Stromal cell of bone marrow (primary cell): ENCODE measurements at places on chromosomes 4 and X.

DNA sequence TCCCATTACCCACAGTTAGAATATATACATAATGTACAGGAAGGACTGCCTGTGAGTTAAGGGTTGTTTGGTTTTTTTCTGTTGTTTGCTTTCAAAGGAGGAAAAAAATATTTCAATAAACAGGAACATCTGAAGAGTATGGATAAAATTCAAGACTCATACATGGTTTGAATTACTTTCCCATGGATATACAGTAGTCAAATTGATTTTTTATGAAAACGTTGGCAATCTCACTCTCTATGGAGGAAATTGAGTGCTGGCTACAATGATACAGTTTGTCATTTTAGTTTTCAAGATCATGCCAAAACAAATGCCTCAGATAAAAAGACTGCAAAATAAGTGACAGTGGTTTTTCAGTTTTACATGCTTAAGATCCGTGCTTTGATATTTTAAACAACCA lies 116.6 kb downstream of the SH3RF1 start:
- DNase-seq: no peak

DNA sequence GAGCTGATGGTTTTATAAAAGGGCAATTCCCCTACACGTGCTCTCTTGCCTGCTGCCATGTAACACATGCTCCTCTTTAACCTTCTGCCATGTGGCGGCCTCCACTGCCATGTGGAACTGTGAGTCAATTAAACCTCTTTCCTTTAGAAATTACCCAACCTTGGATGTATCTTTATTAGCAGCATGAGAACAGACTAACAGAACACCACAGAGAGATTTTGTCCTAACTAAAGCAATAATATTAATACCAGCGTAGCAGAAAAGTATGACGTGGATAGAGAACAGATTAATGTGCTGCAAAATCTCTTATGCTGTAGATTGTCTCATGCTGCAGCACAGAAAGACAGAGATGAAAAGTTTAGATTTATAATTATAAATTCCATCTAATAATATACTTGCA lies 23.1 kb downstream of the AIMP1 start:
- no peak for DNase-seq

DNA sequence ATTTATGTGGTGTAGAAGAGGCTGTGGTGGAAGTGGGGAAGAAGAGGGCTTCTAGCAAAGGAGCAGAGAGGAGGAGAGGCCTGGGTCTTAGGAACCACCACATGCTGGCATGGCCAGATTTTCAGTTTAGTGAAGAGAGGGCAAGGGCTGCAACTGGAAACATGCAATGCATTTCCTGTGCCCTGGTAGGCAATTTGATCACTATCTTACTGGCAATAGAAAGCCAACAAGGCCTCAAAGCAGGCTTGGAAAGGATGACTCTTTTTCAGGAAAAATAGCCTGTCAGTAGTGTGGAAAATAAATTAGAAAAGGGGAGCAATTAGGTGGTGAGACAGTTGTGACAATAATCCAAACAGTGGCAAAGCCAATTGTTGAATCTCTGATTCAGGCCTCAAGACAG lies 501.9 kb upstream of the ZFP42 start:
- DNase-seq: no peak

- no peak for DNase-seq
Observed at GRCh38 chrX:19811807-19812604, 75.4 kb downstream of the SH3KBP1 start.

- DNase-seq: no peak
Observed at GRCh38 chr4:179755322-179755721, 2313.1 kb upstream of the AGA start.

- peak; percentile 9 for DNase-seq
Observed at GRCh38 chrX:149903889-149904748, 23.1 kb downstream of the MAGEA8 start.

GRCh38 chrX:150889131-150889530 lies 9.3 kb downstream of the CD99L2 start:
- no peak for DNase-seq

DNA sequence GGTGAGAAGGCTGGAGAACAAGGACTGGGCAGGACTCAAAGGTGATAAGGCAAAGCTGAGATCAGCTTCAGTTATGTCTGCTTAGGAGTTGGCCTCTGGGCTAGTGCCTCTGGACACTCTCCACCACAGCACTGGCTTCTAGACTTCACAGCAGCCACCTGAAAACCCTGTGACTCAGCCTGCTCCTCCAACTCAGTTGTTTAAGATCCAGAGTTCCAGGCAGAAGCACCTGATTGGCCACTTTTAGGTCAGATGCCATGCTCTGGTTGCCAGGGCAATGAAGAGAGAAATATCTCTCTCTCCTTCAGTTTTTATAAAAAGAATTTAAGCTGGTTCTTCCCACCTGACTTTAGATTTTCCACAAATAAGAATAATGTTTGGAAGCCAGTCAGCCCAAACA lies 47.9 kb upstream of the BLTP1 start:
- no peak for DNase-seq

- DNase-seq: no peak
Observed at GRCh38 chr4:22877486-22878052, 184.8 kb downstream of the GBA3 start.

DNA sequence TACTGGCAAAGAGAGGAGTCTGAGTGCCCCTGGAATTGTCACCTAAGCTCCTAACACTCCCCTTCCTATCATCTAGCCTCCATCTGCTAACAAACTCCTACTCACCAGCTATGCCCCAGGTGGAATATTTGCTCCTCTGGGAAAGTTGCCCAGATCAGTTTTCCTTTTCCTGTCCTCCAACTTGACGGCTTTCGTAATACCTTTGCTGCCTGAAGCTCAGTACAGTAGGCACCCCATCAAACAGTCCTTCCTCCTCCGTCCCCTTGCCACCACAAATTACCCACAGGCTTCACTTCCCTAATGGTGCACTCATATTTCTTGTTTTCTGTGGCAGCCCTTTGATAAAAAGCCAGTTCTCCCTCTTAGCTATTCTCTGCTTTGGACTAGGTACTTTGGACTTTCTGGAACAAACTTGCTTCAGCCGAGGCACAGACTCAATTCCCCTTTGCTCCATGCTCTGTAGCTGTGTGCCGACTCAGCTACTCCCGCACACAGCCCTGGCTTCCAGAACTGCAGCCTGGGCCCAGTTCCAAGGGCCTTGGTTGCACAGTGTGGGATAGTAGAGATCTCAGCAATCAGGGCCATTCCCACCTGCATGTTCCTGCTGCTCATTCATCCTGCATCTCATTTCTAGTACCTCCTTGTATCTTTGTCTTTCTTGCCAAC lies 605.1 kb downstream of the BCOR start:
- no peak for DNase-seq

GRCh38 chrX:130118441-130119311 lies 8.4 kb upstream of the ELF4 start:
- DNase-seq: no peak

- DNase-seq: peak; percentile 56
Observed at GRCh38 chrX:12390301-12390700, 252.0 kb downstream of the FRMPD4 start.

GRCh38 chr4:51842167-51842553 lies 793 bp upstream of the DCUN1D4 start:
- DNase-seq: no peak

GRCh38 chrX:84467898-84468297 lies 34.4 kb downstream of the HDX start:
- no peak for DNase-seq

GRCh38 chrX:11151799-11152559 lies 40.8 kb downstream of the HCCS start:
- no peak for DNase-seq

GRCh38 chr4:44679060-44679459 lies 840 bp downstream of the GUF1 start:
- no peak for DNase-seq

DNA sequence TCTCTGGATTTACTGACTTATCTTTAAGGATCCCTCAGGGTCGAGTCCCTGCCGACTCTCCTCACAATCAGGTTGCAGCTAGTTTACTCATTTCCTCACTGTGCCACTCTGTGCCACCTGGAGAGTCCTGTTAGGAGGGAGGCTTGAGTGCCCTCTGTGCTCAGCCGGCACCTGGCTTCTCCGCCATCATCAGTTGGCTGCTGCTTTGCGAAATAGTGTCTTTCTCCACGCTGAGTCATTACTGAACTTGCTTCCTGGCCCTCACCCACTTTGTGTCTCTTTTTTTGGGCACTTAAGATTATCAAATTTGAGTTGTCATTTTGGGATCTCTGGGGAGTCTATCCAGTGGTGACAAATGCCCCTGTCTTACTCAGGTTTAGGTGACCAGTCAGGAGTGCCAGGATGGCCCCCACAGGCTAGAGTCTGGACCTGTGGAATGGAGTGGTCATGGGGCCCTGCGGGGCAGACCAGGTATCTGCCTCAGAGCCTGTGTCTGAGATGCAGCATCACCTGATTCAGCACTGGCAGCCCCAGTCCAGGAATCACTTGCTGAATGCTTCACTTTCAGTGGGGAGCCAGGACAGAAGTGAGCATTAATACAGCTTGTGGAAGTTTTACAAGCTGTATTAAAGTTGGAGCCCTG lies 37.7 kb downstream of the JADE1 start:
- DNase-seq: no peak

DNA sequence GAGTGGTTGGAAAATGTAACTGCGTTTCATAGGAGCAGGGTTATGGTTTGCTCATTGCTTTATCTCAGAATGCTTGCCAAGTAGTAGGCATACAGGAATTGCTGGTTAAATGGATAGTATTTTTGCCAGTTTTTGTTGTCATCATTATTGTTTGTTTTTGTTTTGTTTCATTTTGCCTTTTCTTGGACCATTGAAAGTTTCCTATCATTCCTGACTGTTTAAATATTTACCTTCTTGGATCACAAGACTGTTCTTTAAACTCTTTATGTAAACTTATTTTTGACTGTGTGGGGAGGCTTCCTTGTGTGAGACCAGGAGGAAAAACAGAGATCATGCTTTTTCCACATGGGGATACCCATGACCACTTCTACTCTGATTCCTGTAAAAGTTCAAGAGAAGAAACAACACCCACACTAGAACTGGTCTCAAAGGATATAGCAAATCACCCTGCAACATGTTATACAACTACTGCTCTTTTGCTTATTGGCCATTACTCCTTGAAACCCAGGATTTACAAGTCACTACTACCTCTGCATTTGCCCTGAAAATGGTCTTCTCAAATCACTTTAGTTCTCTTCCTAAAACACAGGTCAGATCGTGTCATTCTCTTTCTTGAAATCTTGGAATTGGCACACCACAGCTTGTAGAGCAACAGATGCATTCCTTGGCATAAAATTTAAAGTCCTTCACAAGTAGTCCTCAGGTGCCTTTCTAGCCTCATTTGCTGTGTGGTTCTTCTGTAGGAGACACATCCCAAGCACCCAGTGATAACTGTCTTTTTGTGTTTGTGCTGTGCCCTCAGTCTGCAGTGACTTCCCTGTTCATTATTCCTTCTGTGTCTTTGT lies 51.3 kb downstream of the FNIP2 start:
- DNase-seq: no peak

- DNase-seq: no peak
Observed at GRCh38 chrX:16671005-16671404, 21.0 kb downstream of the S100G start.

- no peak for DNase-seq
Observed at GRCh38 chr4:8427262-8427661, 13.3 kb downstream of the ACOX3 start.

DNA sequence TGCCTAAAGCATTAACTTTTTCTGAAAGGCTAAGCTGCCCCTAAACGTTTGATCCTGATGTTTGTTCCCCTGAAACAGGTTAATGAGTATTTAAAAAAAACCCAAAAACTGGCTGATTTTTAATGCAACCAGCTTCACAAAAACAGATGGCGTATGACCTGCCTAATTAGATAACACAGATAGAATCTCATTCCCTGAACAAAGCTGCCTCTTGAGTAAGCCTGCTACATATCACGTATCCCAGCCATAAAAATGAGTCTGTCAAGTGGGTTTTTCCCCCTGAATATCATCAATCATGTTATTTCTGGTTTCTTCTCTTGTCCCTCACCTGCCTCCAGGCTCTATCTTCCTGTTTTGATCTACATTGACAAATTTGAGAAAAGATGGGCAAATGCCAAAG lies 154.2 kb upstream of the FAM9B start:
- no peak for DNase-seq

GRCh38 chr4:160091631-160092030 lies 988.8 kb downstream of the RAPGEF2 start:
- DNase-seq: no peak
